Stimulated activated CD4-positive, alpha-beta T cell treated with anti-CD3 and anti-CD28 coated beads, Interleukin-15, amount 100 ng/mL, for 1 hour (primary cell): ENCODE measurements at places on chromosomes 2 and 18.

- DNase-seq: no peak
Observed at GRCh38 chr2:216387262-216387661, 15.0 kb upstream of the MARCHF4 start.

GRCh38 chr2:120338015-120338414, 7.9 kb upstream of the INHBB start:
- no peak for DNase-seq

GRCh38 chr2:150480971-150481830, 6.3 kb downstream of the RND3 start:
- no peak for DNase-seq

DNA sequence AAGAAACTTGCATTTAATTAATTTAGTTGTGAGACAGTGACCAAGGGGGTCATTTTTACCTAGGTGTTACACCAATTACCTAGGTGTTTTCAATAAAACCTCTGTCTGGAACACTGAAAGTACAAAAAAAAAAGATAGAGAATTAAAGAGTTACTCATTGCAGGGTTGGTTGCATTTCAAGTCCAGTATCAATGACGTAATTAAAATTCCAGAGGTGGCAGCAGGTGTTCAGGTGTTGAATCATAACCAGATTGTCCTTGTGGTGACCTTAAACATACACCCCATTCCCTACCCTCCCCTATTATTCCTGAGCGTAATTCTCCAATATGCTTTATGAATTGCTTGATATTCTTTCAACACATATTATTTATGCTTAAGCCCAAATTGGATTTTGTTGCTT, 352.0 kb upstream of the SLC8A1 start:
- no peak for DNase-seq

DNA sequence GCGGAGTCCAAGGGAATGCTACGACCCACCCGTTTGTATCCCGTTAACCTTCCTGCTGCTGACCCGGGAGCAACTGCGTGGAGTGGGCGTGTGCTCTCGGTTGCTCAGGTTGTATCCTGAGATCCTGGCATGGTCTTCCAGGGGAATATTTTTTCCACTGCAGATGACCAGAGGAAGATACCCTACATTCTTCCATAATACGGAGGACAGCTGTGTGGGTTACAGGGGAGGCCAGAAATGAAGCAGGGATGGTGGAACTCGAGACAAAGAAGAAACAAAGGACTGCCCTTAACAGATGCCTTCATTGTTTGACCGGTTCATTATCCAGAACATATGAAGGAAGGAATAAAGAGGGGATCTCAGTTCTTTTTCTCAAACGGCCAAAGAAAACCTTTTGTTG, 39.8 kb upstream of the CAB39 start:
- no peak for DNase-seq

DNA sequence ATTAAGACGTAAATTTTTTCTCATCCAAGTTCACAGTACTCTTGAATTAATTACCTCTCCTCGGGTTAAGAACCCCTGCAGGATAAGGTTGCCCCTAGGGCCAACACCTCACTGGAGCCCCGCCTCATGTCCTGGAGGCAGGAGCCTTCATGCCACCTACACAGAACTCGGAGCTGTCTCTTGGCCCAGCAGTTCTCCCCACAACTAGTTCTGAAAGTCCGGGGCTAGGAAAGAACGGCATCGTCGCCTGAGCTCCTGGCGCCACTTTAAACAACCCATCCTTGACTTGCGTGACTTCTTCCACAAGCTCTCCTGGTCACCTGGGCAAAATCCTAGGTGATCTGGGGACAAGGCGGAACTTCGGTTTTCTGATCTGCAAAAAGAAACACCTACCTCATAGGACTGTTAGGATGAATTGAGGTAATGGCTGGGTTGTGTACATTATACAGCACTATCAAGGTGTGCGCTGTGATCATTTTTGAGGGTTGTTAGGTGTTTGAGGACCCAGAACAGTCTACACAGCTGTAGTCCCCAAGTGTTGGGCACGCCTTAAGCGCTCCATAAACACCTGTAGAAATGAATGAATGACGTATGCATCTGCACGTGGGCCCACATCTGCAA, 641 bp upstream of the ITGA6 start:
- no peak for DNase-seq
